ENCODE measurements at places on chromosomes 1 and 21.

DNA sequence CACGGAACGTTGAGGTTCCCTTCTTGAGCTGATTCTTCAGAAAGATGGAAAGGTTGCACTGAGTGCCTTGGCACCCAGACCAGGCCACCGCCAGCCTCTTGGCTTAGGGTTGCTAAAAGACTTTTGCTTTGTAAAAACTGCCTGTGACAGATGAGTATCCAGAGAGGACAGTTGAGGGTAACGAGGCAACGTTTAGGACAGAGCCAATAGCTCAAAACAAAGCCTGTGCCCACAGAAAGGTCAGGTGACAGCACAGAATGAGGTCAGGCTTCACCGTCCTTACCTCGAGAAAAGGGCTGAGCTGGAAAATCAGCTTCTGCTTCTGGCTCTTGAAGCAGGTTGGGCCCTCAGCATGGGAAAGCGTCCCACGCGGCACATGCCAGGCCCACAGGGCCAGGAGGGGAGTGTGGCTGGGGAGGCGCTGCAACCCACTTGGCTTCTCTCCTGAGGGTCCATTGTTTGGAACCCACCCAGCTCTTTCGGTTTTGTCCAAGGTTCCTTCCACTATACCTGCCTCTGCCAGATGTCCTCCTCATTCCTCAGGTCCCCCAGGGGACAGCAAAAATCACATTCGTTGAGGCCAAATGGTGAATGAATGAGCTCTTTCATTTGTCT is 55.5 kb downstream of the SCCPDH start:
- DNase-seq = no peak

- DNase-seq = no peak
Measured at GRCh38 chr21:44592446-44593311, at the start of gene KRTAP10-6. Gene KRTAP10-6 (minus strand): TSS chr21:44592505. CDS start chr21:44592484, 21 bp downstream.

DNA sequence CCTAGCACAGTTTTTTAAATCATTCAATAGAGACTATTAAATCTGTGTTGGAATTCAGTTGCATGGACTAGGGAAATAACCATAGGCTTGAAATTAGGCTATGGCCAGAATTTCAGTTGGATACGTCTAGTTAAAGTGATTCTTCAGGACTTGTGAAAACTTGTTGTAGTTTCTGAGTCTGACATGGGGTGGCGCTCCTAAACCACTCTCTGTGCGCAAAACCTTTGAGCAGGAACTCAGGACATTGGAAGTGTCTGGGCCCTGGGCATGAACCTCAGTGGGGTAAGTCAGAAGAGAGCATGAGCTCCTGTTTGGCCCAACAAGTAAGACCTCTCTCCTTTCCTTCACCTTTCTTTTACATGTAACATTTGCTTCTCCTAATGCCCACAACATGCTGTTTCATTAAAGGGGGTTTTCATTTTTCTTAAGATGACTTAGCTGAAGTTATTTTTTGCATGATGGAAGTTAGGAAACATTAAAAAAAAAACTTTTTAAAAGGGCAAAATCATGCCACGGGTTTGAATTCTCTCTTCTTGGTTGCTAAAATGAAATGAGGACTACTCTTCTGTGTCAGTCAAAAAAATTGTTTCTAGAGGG is 17.1 kb upstream of the CCDC190 start:
- DNase-seq = peak; percentile 36

GRCh38 chr1:93678491-93678890 is 3.1 kb downstream of the BCAR3 start:
- DNase-seq = no peak

GRCh38 chr1:57674801-57675200 is 250.9 kb upstream of the DAB1 start:
- no peak for DNase-seq

GRCh38 chr21:43868461-43868860 is 3.4 kb downstream of the AGPAT3 start:
- no peak for DNase-seq

Measured in stimulated activated CD4-positive, alpha-beta T cell treated with anti-CD3 and anti-CD28 coated beads, Interleukin-2, amount 100 ng/mL, for 24 hours (primary cell).